CD4-positive, alpha-beta T cell treated with Interleukin-15 for 4 hours (primary cell): ENCODE measurements at places on chromosomes 4 and X.

- no peak for DNase-seq
These were observed 70.8 kb upstream of the GPM6A start for GRCh38 chr4:175882891-175883290.

DNA sequence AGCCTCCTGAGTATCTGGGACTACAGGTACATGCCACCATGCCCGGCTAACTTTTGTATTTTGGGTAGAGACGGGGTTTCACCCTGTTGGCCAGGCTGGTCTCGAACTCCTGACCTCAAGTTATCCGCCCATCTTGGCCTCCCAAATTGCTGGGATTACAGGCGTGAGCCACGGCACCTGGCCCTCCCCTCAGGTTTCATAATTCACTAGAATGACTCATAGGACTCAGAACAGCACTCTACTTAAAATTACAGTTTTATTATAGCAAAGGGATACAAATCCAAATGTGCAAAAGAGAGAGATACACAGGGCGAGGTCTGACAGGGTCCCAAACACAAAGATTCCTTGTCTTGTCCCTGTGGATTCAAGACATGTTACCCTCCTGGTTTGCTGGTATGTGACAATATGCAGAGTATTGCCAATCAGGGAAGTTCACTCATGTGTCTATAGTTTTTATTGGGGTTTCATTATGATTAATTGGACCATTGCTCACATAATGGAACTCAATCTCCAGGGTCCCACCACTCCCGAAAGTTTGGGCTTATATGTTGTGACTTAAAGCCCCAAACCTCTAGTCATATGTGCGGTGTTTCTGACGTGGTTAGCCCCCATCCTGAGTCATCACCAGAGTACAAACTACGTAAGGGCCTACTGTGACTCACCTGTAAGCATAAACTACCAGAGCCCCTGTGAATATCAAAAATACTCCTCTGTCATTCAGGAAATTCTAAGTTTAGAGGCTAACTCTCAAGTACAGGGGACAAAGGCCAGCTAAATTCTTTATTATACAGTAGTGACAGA, 5.2 kb downstream of the YIPF6 start:
- DNase-seq = peak; percentile 46

DNA sequence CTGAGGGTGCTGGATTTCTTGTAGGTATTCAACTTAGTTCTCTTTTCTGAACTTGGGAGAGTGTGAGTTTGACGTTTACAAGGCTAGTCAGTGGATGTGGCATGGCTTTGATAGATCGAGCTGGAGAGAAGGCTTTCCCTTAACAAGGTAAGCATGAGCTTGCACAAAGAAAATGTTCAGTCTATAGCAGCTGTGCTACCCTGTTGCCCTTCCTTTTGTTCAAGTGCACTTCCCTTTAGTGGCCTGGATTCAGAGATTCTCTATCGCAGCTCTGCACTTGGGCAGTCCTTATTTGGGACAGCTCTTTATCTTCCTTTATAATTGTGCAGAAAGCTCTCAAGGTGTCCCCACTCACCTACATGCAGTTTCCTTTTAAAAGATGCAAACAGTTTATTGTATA, 198.0 kb downstream of the ARHGAP24 start:
- no peak for DNase-seq

GRCh38 chr4:24930151-24930550, 17.3 kb upstream of the CCDC149 start:
- no peak for DNase-seq

DNA sequence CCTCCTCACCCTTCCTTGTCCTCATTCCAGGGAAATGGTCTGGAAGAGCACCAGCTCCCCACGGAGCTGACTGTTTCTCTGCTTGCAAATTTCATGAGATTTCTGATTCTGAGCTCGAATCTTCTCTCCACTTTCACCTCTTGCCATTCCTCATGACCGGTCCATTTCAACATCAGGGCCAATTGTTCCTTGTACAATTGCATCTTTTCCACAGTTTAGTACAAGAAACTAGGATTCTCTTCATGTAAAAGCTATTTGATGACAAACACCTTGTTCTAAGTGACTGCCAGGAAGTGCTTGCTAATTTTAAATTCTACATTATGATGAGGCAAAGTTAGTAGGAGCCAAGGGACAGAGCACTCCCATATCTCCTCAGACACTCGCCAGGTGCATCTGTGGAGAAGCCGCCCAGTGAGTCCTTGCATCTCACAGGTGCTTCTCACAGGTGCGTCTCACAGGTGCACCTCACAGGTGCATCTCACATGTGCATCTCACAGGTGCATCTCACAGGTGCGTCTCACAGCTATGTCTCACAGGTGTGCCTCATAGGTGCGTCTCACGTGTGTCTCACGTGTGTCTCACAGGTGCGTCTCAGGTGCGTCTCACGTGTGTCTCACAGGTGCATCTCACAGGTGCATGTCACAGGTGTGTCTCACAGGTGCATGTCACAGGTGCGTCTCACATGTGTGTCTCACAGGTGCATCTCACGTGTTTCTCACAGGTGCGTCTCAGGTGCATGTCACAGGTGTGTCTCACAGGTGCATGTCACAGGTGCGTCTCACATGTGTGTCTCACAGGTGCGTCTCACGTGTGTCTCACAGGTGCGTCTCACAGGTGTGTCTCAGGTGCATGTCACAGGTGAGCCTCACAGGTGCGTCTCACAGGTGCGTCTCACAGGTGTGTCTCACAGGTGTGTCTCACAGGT, 3.0 kb upstream of the PDE6B start:
- no peak for DNase-seq

GRCh38 chr4:4659871-4660651, 118.2 kb upstream of the STX18 start:
- no peak for DNase-seq

DNA sequence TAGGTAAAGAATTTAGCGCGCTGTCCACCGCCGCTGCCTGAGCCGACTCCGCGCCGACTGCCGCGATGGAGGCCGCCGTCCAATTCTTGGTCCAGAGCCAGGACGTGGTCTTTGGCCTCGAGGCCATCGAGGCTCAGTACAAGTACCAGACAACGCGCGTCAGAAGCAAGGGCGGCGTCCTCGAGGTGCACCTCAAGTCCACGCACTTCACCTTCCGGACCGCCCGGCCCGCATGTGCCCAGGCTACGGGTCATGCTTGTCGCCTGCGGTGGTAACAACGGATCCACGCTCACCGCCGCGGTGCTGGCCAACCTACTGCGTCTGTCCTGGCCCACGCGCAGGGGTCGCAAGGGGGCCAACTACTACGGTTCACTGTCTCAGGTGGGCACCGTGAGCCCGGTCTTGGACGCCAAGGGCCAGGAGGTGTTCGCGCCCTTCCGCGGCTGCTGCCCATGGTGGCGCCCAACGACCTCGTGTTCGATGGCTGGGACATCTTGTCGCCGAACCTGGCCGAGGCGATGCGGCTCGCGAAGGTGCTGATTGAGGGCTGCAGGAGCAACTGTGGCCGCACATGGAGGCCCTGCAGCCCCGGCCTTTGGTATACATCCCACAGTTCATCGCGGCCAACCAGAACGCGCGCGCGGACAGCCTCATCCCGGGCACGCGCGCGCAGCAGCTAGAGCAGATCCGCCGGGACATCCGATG, 128.0 kb downstream of the ANAPC4 start:
- no peak for DNase-seq

- DNase-seq = no peak
These were observed 1.4 kb downstream of the ARHGAP24 start for GRCh38 chr4:85476381-85476780.

DNA sequence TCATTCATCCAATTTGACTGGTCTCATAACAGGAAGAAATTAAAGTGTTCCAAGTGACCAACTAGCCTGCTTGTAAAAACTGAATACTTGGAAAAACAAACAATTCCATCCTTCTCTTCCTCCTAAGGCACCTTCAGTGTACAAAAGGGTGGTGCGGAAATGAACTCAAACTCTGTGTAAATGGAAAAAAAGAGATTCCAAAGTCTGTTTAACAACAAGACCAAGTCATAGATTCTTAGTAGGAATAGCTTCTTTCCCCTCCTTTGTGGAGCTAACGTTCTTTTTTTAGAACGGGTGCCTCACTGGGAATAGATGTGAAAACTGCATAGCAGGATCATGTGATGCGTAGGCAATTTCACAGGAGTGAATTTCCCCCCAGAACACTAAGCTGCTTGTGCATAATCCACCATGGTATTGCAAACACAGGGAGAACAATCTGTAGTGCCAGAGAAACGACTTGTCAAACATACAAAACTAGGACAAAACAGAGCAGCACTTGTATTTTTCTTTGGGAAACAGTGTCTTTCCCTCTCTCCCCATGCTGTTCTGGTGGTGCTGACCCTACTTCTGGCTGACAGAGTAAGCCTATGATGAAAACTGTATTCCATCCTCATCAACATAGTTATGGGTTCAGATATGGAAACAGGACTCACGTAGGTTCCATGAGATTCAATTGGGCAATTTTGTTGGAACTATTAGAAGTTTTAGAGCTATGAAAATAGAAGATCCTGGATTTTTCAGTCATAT, 13.2 kb upstream of the SOD3 start:
- DNase-seq = no peak

GRCh38 chrX:132592880-132593279, 104.0 kb upstream of the MBNL3 start:
- DNase-seq = no peak

GRCh38 chrX:40843643-40844042, 108.3 kb upstream of the MED14 start:
- DNase-seq = no peak

- DNase-seq = no peak
These were observed 578.0 kb downstream of the SPRY1 start for GRCh38 chr4:123974386-123975149.

GRCh38 chrX:153405426-153405825, 4.3 kb upstream of the PNMA6E start:
- DNase-seq = no peak

- DNase-seq = no peak
These were observed 34.5 kb upstream of the PGRMC1 start for GRCh38 chrX:119201570-119201969.

DNA sequence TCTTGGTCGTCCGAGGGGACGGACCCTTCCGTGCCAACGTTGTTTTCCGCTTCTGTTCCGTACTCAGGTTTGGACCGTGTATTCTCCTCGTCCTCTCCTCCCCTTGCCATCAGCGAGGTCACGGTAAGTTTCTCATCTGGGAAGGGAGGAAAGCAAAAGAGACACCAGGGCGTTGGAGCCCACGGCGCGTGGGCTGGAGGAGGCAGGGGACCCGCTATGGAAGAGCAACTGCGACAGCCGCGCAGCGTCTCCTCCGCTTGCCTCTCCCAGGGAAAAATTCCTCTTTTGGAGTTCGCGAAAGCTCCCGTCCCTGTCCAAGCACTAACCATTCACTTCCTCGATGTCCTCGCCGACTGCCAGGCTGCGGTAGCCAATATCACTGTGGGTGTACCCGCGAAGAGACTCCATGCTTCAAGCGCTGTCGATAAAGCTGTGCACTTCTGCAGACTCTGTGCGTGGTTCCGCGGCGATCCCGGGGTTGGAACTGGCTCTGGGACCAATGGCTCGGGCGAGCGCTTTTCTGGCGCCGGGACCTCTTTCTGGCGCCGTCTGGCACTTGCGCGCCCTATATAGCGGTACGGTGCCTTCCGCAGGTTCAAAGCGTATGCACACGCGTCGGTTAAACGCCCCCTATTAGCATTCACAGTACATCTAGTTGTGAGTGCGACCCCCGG, at the start of gene ESX1:
Gene ESX1 (minus strand): TSS at position 492 of the 674 bp plus-strand sequence. CDS start 84 bp downstream, at position 408.
- no peak for DNase-seq

DNA sequence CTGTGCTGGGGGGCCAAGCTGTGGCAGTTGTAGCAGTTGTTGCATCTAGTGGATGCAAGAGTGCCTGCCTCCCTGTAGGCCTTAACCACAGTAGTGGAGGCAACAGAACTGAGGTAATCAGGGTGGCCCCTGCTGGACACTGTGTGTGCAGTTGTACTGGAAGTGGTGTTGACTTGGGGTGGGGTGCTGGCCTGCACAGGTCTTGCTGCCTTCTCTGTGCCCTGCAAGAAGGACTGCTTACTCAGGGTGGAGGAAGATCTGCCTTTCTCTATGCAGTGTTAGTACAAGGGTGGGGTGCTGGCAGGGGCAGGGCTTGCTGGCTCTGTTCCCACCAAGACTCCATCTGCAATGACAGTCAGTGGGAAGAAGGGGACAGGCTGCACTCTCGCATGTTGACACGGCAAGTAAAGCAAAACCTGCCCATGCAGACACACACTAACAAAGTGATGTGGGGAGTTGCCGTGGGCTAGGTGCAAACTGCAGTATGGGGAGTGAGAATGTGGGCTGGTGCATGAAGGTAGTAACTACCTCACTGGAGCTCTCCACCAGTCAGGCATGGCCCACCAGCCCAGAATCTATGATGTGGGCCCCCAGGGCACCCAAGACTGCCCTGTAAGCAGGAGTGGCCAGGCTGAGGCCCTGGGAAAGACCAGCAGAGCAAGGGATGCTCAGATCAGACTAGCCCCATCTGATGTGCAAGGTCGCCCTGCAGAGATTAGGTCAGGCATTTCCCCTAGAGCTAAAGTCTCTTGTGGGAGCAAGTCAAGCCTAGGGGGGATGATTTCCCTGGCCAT, 594.9 kb downstream of the TECRL start:
- DNase-seq = no peak

DNA sequence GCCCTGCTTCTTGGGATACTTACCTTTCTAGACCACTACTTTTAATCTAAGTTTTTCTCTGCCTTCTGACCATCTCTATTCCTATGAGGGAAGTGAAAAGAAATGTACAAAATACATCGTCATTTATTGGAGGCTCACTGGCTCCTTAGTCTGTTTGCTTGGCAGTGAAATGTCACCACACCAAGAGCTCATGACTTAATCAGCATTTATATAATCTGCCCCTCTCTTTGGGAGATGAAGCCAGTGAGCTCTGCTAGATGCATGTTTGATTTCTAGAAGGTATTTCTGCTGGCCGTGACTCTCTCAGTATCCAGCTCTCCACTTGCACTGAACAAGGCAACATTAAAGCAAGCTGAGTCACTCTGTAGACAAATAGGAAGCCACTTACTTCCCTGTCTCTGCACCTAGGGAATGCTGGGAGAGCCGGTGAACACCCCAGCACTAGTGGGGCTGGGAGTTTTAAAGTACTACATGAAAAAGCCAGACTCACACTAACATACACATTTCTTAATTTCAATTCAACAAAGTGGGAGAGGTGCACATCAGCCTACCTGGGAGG, 79.1 kb downstream of the MID1IP1 start:
- DNase-seq = no peak

DNA sequence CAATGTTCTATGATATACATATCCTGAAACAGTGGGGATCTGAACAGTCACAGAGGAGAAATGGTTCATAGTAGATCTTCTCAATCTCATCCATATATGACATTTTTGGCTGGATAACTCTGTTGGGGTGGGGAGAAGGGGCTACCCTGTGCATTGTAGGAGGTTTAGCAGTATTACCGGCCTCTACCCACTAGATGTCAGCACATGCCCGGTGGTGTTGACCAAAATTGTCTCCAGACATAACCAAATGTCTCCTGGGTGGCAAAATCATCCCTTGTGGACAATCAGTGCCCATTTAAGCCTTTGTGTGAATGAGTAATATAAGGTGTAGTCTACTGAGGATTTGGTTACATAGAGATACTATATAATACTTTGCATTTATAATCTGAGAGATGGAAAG, 89.9 kb downstream of the PLS3 start:
- peak; percentile 0 for DNase-seq

- no peak for DNase-seq
These were observed 68.4 kb upstream of the RELL1 start for GRCh38 chr4:37754410-37755185.

- DNase-seq = no peak
These were observed 20.9 kb downstream of the LRRC66 start for GRCh38 chr4:51999250-51999649.

- no peak for DNase-seq
These were observed 12.8 kb downstream of the TBC1D9 start for GRCh38 chr4:140743194-140743931.

GRCh38 chr4:145828802-145829485, 109.7 kb downstream of the ZNF827 start:
- no peak for DNase-seq

- DNase-seq = no peak
These were observed 92.9 kb upstream of the EDNRA start for GRCh38 chr4:147388018-147388417.
